ENCODE measurements at places on chromosomes 2 and 18.

GRCh38 chr2:64324746-64325410 is 129.1 kb upstream of the LGALSL start:
- DNase-seq, result no peak

GRCh38 chr2:45169339-45170190 is 160.3 kb upstream of the SIX2 start:
- DNase-seq, result no peak

- peak; percentile 31 for DNase-seq
Observed at GRCh38 chr2:37625796-37626571, 45.5 kb downstream of the CDC42EP3 start.

- no peak for DNase-seq
Observed at GRCh38 chr2:28956415-28956826, 24.7 kb upstream of the TOGARAM2 start.

DNA sequence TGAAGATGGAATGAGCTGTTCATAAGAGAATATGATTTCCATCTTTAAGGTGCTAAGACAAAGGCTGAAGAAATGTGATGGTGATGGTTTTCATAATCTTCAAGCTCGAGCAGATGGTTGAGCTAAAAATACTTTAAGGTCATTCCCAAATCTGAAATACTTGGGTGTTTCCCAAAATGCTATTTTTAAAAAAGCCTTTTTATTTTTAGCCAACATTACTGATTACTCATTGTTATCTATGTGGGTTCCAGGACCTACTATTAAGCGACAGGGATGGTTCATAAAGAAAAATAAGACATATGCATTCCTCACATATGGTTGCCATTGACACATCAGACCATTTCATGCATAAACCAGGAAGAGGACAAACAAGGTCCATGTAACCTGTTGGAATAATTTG is 298.5 kb downstream of the PLCL1 start:
- DNase-seq, result no peak

DNA sequence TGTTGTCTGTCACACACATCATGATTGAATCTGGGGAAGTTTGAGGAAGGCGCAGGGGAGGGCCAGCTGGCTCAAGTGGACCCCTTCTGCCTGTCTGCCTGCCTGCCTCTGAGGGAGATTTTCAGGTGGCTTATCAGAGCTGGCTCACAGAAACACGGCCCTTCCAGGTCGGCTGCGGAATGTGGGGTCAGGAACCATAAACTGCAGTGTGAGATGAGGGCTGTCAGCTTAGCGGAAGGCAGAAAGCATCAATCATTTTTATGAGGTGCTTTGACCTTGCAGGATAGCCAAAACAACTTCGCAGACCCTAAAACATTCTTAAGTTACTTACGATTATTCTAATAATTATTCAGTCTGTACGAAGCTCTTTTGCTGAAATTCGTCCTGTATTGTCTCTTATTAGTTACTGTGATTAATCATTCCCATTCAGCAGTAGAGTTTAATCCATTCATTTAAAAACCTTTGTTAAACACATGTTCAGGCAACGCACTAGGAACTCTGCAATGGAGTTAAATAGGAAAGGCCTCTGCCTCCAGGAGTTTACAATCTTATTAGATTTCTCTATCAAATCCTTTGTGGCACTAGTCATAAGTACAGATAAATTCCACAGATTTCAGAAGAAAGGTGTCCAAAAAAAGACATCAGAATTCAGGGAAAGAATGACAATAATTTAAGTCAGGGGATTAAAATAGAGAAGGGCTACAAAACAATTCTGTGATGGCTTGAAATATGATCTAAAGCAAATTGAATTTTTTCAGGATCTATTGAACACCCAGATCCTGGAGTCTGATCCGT is 371.6 kb downstream of the HRH4 start:
- peak; percentile 7 for DNase-seq

DNA sequence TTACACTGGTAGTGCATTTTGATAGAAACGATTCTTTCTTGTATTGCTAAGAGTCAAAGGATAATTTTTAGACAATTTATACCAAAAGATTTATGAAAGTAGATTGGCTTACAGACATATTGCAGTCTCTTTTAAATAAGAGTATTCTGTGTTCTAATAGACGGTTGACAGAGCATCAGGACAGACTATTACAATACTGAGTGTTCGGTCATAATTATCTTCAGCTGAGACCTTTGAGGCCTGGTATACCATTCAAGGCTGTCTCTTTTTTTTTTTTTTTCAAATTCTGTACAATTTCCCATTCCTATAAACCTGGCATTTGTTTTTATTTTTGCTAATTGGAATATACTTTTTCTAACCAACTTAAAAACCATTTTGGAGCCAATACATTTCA is 140.6 kb upstream of the NOSTRIN start:
- DNase-seq, result no peak

GRCh38 chr2:113231064-113231463 is 47.7 kb downstream of the PAX8 start:
- DNase-seq, result no peak

GRCh38 chr2:147182260-147182659 is 662.6 kb upstream of the ACVR2A start:
- no peak for DNase-seq

DNA sequence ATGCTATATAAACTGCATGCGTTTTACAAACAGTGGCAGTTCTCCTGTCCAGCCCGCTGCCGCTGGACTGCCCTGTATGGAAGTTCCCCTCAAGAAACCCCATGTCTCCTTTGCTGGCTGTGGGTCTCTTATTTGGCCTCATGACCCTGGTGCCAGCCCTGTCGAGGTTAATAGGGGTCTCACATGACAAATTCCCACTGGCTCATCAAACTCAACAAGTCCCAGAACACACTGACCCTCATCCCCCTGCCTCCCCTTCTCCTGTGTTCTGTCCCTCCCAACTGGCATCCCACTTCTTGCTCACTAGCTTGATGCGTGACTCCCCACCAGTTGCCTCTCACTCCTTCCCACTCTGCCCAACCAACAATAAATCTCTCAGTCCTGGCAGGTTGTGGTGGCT is 137.6 kb upstream of the HS6ST1 start:
- DNase-seq, result no peak
